T-cell (primary cell): ENCODE measurements at places on chromosomes 6 and 20. TPM values are rescaled to one million over a fixed set of nuclear protein-coding genes. Genes with fewer than 3 reads are reported as not detected.

GRCh38 chr6:24600903-24601302 lies 45.1 kb downstream of the KIAA0319 start:
- DNase-seq, result no peak

Gene NXT1
- total RNA-seq, result 22.1 TPM

- DNase-seq, result no peak
Observed at GRCh38 chr6:7546020-7546369, 4.5 kb downstream of the DSP start.

Gene GLP1R
- not detected for total RNA-seq

- DNase-seq, result no peak
Observed at GRCh38 chr6:36117658-36118549, 12.4 kb upstream of the MAPK13 start.

Gene TRIM40
- total RNA-seq, result not detected

DNA sequence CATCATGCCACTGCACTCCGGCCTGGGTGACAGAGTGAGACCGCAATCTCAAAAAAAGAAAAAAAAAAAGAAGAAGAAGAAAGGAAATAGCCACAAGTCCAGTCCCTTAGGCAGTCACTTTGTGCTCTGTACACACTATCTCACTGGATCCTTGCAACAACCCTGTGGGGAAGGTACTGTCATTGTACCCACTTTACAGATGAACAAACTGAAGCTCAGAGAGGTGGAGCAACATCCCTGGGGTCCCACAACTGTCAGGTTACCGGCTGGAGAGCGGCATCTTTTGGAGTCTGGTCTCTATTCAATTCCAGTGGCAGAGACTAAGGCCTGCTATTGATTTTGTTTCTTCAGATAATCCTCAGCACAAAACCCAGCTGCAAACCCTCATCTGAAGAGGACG lies 12.2 kb downstream of the BPIFA2 start:
- no peak for DNase-seq

- DNase-seq, result no peak
Observed at GRCh38 chr20:44701858-44702256, 13.3 kb upstream of the CCN5 start.

GRCh38 chr6:54010340-54011276 lies 100.6 kb upstream of the MLIP start:
- DNase-seq, result no peak

Gene DOK5
- not detected for total RNA-seq

Gene SLC17A9
- total RNA-seq, result 8.5 TPM

- DNase-seq, result no peak
Observed at GRCh38 chr6:3791526-3792203, 40.2 kb upstream of the PXDC1 start.

Gene BHLHE23
- total RNA-seq, result not detected

GRCh38 chr20:31751126-31751525 lies 12.0 kb downstream of the TPX2 start:
- no peak for DNase-seq

Gene SPATS1
- not detected for total RNA-seq

Gene MPC1
- total RNA-seq, result 28.9 TPM

Gene COL9A3
- 2.1 TPM for total RNA-seq

GRCh38 chr6:17962436-17963031 lies 24.9 kb downstream of the KIF13A start:
- no peak for DNase-seq

- no peak for DNase-seq
Observed at GRCh38 chr6:108080010-108080780, 5.7 kb upstream of the OSTM1 start.

Gene POU3F2
- total RNA-seq, result not detected

DNA sequence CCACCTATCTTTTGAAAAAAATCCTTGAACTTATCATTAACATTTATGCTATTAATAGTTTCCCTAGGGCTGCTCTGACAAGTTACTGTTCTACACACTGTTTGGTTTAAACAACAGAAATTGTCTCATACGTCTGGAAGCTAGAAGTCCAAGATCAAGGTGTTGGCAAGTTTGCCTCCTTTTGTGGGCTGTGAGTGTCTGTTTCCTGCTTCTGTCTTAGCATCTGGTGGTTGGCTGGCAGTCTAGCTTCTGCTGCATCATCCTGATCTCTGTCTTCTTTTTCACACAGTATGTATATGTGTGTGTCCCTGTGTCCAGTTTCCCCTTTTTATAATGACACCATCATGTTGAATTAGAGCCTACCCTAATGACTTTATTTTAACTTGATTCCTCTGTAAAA lies 154.8 kb downstream of the RPS12 start:
- no peak for DNase-seq
